ENCODE measurements at places on chromosomes 1 and 21.
A peak's percentile ranks its signal among the peaks of the same experiment; 100 is the strongest.

GRCh38 chr1:33387625-33388024 lies 43.3 kb downstream of the PHC2 start:
- DNase-seq = no peak

- DNase-seq = no peak
These were observed 31.9 kb downstream of the CAPN9 start for GRCh38 chr1:230778916-230779590.

- no peak for DNase-seq
These were observed 8.9 kb upstream of the LCE5A start for GRCh38 chr1:152501704-152502103.

DNA sequence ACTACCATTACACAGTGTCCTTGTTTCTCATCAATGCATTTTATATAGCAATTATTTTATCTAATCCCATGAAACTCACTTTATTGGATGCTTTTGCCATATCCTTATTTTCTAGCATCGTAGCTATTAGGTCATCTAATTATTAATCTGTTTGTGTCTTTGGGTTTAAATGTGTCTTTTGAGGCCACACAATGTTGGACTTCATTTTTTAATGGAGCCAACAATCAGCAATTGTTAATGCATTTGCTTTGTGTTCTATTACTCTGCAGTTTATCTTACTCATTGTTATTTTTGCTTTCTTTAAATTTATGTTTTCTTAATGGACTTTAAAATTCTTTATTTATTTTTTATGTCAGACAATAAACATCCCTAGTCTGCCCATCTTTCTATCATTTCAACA lies 1.8 kb upstream of the HSD11B1 start:
- DNase-seq = no peak

- no peak for DNase-seq
These were observed 10.8 kb upstream of the MYOC start for GRCh38 chr1:171663036-171663853.

GRCh38 chr1:221072214-221072613 lies 193.0 kb downstream of the HLX start:
- no peak for DNase-seq

GRCh38 chr1:152869808-152870419 lies 8.2 kb upstream of the SMCP start:
- peak; percentile 18 for DNase-seq

DNA sequence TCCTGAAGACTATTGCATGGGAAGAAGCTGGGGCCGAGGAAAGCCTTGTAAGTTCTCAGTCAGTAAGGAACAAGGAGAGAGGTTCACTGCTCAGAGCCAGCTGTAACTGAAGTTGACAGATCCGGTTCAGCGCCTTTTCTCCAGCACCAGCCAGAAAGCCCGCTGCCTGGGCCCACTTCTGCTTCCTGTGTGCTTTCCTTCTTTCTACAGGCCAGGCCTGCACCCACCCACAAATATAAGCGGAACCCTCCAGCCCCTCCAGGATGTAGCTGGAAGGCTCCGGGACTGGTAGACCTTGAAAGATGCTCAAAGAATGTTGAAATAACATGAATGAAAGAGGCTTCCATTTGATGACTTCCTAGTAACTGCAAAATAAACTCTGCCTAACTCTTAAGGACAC lies 38.8 kb downstream of the PARP1 start:
- DNase-seq = no peak

- no peak for DNase-seq
These were observed 27.7 kb downstream of the PLPP3 start for GRCh38 chr1:56551691-56552090.

GRCh38 chr1:207298186-207298585 lies 23.3 kb upstream of the CD55 start:
- no peak for DNase-seq

- no peak for DNase-seq
These were observed 3.4 kb downstream of the DHRS3 start for GRCh38 chr1:12614402-12615158.

- no peak for DNase-seq
These were observed 49.9 kb downstream of the CBS start for GRCh38 chr21:43025636-43026180.

DNA sequence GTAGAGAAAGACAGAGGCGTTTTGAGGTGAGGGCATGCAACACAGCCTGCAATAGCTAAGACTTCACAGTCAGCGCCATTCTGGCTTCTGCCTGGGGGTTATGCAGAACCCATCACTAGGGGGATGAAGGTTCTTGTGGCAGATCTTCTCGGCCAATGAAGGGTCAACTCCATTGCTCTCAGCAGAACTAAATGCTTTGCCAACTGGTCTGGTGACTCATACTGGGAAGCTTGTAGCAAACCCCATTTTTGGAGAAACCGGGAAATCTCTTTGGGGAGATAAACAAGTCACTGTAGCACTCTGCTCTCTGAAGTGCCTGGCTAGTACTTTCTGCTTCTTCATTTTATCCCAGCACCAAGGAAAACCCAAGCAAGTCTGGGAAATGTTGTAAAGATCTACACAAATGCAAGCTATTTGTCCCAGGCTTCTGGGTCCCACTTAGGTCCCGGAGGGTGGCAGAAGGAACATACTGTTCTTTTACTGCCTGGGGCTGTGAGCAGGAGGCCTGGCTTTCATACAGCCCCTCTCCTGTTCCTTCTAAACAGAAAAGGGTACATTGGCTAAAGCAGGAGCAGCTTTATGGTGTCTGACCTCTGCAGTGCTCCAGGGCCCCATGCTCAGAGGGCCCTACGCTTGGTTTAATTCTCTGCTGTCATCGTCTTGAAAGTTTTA lies 28.8 kb downstream of the SHISA4 start:
- no peak for DNase-seq

GRCh38 chr1:207309745-207310273 lies 11.7 kb upstream of the CD55 start:
- no peak for DNase-seq

GRCh38 chr21:42535602-42536171 lies 22.0 kb downstream of the SLC37A1 start:
- DNase-seq = no peak

DNA sequence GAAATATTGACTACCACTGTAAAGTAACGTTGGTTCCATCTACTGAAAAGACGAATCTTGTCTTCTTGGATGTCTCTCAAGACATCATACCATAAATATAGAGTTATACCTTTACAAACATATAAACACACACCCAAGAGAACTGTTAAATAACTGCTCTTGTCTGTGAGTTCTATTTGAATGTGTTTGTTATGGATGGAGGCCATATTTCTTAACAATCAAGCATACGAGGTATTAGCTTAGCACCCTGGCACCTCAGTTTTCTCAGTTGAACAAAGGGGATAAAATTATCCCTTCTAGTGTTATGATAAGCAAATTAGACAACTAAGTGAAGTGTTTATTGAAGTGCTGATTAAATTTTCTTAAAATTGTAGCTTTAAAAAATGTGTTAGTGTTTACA lies 336.6 kb upstream of the ZRANB2 start:
- DNase-seq = no peak

DNA sequence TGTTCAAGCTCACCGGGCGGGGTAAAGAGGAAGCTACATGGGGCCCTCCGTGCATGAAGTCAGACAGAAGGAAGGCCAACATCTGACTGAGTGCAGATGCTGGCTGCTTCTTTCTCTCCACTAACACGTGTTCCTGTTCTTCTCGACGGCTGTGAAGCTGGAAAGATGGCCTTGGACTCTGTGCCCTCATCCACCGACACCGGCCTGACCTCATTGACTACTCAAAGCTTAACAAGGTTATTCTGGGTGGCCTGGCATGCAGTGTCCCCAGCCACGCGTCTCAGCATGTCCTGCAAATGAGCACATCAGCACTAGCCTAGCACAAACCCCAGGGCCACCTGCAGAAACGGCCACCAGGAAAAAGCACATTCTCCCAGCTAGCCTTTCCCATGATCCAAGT lies 41.2 kb downstream of the ACTN2 start:
- no peak for DNase-seq

DNA sequence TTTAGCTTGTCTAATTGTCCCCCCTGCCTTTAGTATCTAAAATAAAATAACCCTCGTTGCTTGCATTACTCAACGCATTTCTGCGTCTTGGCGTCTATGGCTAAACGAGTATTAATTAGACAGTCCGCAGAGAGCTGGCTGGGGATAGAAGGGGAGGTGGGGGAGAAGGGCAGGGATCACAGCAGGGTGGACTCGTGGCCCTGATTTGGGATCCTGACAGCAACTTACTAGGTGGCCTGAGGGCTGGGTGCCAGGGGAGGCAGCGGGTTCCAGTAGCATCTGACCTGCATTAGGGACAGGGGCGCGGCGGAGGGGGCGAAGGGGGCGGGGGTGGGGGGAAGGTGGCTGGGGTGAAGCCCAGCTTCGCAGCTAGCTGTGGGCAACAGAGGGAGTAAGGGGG lies 1.1 kb upstream of the BACE2 start:
- DNase-seq = no peak

- no peak for DNase-seq
These were observed 6.1 kb upstream of the MTF1 start for GRCh38 chr1:37865348-37866120.

DNA sequence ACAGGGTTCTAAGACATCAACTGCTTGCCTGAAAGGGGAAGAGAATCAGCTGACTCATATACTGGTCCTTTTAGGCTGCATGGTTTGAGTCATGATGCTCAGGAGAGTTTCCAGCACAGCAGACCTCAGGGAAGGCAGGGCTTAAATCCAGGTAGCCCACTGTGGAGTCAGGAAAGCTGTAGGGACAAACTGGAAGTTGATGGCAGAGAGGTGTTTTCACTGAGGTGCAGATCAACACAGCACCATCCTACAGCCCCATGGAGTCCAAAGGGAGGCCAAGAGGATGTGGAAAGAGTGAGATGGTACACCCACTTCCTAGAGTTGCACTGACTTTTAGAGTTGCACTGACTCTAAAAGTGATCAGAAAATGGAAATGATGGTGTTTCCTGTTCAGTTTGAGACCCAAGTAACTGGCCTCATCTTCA lies 252.4 kb upstream of the DUSP10 start:
- no peak for DNase-seq

GRCh38 chr21:42247716-42248115 lies 28.8 kb downstream of the ABCG1 start:
- DNase-seq = no peak

GRCh38 chr1:87941337-87941946 lies 612.8 kb downstream of the LMO4 start:
- no peak for DNase-seq

DNA sequence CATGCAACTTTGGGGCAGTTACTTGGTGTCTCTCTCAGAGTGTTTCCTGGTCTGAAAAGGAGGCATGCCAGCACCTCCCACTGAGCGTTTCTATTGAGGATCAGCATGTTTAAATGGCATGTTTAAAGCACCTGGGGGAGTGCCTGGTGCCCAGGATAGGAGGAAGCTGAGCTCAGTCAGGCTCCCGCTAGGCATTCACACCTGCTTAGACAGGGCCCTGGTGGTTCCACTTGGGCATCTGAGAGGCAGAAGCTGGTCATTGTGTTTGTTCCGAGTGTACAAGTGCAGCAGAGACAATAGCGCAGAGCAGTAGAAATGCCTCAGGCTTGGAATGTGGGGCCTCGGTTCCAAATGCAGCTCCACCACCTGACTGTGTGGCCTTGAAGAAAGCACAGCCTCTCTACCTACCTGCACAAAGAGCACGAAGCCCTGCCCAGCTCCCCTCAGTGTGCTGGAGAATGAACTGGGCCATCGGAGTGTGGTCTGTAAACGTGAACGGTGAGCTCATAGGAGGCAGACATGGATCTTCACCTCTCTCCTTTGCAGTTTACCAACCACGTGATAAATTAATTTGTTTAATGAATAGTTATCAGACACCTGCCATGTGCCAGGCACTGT lies 20.3 kb upstream of the TMEM222 start:
- no peak for DNase-seq

- DNase-seq = no peak
These were observed 48.5 kb upstream of the RC3H1 start for GRCh38 chr1:174070614-174071013.

All from CD4-positive, alpha-beta T cell treated with Interleukin-1 beta for 1 hour (primary cell).